SK-N-DZ (cell line): ENCODE measurements at places on chromosomes 1 and 21.

GRCh38 chr1:39575191-39576015, 1.2 kb downstream of the PABPC4 start:
- no peak for DNase-seq

DNA sequence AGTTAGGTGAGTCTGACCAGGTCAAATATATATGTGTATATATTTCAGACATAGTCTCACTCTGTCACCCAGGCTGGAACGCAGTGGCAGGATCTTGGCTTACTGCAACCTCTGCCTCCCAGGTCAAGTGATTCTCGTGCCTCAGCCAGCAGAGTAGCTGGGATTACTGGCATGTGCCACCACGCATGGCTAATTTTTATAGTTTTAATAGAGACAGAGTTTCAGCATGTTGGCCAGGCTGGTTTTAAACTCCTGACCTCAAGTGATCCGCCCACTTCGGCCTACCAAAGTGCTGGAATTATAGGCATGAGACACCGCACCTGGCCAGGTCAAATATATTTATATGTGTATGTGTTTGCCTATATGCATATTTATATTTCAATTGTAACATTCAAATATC, 581.5 kb upstream of the B3GALT2 start:
- no peak for DNase-seq

GRCh38 chr1:94863919-94864318, 43.8 kb downstream of the SLC44A3 start:
- no peak for DNase-seq

DNA sequence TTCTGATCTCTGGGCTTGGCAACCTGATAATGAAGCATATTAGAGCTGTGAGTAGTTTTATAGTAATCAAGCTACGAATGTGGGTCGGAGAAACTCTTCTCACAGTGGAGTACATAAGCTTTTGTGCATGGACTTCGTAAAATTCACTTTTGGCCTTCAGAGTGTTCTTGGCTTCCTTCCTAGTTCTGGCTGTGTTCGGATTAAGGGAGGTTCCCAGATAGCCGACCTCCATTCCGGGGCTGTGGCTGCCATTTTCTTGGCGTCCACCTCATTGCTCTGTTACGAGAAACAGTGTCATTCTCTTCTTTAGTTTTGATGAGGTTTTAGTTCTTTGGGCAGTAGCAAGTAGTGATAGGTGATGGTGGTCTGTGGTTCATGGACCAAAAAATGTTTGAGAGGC, 26.3 kb downstream of the CAMTA1 start:
- no peak for DNase-seq

- DNase-seq, result no peak
These were observed 21.8 kb upstream of the SDHB start for GRCh38 chr1:17075470-17076255.

GRCh38 chr21:29939104-29939923, 482 bp downstream of the GRIK1 start:
- DNase-seq, result peak; percentile 4

DNA sequence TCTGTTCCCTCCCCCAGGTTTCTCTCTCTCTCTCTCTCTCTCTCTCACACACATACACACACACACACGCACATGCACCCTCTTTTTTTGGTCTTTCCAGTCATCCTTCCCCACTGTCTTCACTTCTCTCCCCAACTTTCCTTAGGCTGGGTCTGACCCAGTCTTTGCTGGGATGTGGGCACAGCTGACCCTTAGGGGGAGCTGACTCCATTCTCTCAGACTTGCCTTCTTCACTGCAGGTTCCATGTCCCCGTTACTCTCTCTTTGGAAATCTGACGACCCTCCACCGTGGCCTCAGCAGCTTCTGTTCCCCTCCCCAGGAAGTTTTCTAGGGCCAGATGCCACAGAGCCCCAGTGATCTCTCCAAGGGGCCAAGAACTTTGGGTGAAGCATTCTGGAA, 2.1 kb downstream of the DISP3 start:
- no peak for DNase-seq

DNA sequence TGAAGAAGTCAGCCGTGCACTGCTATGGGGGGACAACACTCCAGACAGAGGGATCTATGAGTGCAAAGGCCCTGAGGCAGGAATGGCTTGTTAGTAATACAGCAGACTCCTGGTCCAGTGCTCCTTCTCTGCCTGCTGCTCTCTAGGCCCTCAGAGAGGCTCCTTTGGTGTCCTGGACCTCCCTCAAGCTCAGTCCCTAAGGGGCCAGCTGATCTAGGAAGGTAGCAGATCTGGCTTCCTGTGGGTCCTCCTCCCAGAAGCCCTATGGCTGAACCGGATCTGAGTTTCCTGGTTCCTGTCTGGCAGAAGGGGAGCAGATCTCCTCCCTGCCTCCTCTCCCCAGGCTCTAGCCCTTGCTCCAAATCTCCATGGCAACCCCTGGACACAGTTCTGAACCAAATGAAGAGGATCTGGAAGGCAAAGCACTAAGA, at the start of gene LDLRAD2:
Gene LDLRAD2, plus strand, starts transcription at position 391 of the 431 bp plus-strand sequence. CDS start 187 bp downstream, outside the sequence.
- DNase-seq, result no peak

- DNase-seq, result no peak
These were observed 7.2 kb downstream of the PTP4A2 start for GRCh38 chr1:31930836-31931592.

- DNase-seq, result no peak
These were observed 20.2 kb downstream of the EXOC8 start for GRCh38 chr1:231317306-231318014.

DNA sequence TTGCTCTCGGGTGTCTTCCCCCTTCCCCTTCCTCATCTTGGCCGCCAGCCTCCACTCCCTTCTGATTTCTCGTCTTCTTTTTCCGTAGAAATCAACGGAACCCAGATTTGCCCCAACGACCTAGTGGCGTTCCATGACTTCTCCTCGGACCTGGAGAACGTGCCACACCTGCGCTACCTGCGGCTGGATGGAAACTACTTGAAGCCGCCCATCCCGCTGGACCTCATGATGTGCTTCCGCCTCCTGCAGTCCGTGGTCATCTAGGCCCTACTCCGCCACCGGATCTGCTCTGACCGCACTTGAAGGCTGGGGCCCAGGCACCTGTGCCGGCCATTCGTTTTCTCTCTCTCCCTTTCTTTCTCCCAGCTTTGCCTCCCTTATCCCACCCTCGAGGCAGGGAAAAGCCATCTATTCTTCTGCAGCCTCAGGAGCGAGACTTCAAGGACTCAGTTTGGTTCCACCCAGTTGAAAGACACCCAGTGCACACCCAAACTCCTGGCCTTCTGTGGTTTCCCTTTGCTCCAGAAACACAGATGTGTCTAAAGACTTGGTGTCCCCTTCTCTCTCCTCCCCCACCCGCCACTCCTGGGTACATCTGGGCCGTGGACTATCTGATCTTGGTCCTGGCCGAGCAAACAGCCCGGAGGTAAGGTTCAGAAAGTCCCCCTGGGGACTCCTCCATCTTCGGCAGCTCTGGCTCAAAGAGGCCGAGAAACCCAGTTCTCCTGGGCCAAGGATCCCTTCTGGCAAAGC, 7.2 kb upstream of the OPTC start:
- no peak for DNase-seq

DNA sequence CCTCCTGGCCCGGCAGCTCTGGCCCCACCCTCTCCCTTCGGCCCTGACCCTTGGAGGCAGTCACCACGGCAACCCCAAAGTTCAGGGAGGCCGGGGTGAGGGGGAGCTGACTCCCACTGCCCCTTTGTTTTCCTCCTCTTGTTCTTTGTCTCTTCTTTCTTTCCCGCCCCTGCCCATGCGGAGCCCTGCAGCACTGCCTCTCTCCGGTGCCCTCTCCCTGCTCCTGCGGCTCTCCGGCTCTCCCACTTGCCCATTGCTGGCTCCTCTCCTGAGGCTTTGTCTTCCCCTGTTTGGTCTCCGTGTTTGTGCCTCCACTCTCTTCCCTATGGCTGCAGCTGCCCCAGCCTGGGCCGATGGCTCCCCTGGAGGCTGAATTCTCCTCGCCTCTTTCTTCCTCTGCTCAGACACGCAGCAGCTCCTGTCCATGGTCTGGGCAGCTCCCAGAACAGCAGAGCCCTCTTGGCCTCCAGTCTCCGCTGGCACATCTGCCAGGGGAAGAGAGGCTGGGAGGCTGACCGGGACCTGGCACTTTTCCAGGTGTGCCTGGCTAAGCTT, 5.8 kb downstream of the CELSR2 start:
- DNase-seq, result no peak

DNA sequence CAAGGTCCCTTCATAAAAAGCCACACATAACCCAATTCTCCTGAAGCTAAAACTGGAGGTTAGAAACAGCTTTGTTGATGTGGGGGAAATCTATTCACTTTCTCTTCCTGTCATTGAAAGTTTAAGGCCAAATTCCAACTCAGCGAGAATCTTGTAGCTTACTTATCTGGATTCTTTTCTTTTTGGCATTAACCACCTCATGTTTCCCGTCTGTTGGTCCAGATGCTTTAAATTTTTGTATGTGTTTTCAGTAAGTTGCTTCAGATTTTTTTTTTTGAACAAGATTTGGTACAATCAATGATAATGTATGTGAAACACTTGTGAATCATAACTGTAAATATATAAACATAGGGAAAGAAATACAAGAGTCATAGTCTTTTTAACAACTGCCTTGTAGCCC, 33.7 kb upstream of the NEK7 start:
- DNase-seq, result no peak

GRCh38 chr1:159587461-159587951, at the start of gene APCS:
TSS of gene APCS (plus strand) at chr1:159587826. CDS start at chr1:159587922, 96 bp downstream.
- no peak for DNase-seq

GRCh38 chr1:30317921-30318320, 405.5 kb downstream of the MATN1 start:
- DNase-seq, result no peak

DNA sequence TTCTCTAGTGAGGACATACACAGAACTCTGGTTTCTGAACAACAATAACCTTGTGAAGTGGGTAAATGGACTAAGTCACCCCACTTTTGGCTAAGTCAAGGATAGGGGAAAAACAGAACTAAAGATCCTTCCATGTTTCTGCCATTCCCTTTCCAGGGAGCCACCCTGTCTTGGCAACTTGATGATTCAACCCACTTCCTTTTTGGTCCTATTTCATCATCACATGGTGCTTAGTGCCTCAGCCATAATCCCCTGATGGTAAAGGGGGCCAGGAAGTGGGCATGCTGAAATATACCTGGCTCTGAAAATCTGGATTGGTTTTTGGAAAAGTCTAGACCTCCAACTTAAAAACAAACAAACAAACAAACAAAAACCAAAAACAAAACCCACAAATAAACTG, 206.4 kb upstream of the FOXD3 start:
- DNase-seq, result no peak
